Mesothelial cell of epicardium (in vitro differentiated cells): ENCODE measurements at places on chromosomes 1 and 21.
A peak's percentile ranks its signal among the peaks of the same experiment; 100 is the strongest.

- DNase-seq, result no peak
These were observed 1329.5 kb upstream of the B3GALT2 start for GRCh38 chr1:194515916-194516315.

GRCh38 chr21:24289539-24289938 lies 1317.7 kb downstream of the MRPL39 start:
- DNase-seq, result no peak

DNA sequence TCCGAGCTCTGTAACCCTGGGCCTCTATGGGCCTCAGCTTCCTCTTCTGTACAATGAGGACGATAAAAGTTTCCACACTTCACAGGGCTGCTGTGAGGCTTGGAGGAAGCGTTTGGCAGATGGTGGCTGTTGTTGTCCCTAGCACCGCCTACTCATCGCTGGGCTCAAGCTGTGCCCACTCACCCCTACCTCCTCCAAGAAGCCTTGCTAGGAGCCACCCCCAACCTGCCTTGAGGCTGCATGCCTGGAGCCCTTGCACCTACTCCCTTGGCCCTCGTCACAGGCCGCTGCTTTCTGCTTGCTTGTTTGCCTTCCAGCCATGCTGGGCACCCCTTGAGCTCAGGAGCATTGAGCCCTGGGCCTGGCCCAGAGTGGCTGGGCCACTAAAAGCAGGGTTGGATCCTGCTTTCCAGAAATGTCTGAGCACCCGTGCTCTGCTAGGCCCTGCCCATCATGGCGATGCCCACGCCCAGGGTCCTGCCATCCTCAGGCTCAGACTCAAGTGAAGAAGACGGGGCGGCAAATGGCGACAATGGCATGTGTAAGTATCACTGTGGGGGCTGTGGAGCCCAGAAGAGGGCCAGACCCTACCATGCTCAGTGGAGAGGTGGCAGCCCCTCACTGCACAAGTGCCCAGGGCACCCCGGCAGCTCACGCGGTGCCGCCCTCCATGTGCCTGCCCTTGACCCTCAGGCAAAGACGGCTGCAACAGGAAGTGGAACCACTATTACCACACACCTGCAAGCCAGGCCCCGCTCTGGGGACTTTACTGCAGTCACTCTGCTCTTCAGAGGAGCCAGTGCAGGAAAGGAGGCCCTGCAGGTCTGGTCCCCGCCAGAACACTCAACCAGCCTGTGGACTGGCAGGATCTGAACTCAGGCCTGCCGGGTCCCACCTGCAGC lies 9.5 kb downstream of the SH3BGRL3 start:
- DNase-seq, result no peak

DNA sequence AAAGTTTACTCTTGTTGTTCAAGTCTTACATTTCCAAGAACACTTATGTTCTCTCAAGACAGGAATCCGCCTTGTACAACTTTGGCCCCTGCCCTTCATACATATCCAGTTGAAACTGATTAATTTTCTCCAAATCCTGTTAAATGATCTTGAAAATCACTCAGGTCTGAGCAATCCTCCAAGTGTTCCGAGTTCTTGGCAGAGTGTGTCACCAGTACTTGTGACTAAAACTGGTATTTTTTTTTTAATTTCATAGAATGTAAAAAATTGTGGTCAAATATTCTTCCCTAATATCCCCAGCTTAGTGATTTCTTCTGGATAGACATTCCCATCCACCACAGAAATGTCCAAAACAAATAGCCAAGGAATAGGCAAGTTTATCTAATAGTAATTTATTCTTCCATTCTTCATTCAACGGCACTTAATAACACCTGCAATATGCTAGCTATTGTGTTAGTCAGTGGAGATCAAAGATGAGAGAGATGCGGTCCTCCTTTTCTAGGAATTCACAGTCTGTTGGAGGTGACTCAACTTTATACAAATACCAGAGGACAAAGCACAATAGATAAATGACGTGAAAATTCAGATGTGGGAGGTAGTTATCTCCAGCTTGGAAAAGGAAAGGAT lies 71.4 kb downstream of the DIRAS3 start:
- no peak for DNase-seq

GRCh38 chr1:235775246-235775860 lies 91.4 kb downstream of the LYST start:
- no peak for DNase-seq

GRCh38 chr1:226120398-226120797 lies 57.9 kb downstream of the H3-3A start:
- no peak for DNase-seq

GRCh38 chr1:168470901-168471431 lies 72.8 kb downstream of the XCL2 start:
- DNase-seq, result no peak

- no peak for DNase-seq
These were observed 15.2 kb downstream of the C21orf58 start for GRCh38 chr21:46308431-46308830.

DNA sequence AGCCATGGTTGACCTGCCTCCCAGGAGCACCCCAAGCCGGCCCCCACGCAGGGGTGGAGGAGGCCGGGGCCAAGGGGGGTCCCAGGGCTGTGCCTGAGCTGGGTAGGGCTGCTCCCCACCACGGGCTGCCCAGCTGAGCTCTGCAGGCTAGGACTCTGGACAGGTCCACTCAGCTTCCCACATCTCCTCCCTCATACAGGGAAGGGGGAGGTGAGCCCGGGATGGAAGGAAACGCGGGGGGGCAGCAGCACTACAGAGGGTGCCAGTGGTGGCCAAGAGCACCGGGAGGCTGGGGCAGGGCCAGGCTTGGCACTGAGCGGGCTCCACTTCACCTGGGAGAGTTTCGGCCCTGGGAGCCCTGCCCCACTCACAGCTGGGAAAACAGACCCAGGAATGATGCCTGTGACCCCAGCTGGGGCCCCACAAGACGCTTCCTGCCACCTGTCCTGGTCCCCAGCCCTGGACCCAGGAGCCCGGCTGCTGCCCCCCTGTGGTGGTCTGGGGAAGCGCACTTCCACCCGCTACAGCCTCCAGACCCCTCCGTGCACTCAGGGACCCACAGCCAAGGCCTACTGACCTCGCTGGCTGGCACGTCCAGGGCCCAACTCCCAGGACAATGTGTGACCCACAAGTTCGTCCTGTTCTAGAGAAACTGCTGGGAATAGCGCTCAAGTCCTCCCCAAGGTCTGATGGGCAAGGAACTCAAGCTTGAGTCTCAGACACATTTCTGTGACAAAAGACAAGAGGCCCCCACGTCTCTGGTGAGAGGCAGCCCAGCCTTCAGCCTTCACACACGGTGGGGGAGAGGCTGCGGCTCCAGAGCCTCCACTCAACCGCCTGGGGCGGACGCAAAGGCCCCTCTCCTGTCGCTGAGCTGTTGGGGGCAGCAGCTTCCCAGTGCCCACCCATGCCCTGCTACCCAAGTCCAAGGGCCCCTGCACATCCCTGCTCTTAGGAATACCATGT lies 3.0 kb downstream of the AURKAIP1 start:
- DNase-seq, result peak; percentile 88

DNA sequence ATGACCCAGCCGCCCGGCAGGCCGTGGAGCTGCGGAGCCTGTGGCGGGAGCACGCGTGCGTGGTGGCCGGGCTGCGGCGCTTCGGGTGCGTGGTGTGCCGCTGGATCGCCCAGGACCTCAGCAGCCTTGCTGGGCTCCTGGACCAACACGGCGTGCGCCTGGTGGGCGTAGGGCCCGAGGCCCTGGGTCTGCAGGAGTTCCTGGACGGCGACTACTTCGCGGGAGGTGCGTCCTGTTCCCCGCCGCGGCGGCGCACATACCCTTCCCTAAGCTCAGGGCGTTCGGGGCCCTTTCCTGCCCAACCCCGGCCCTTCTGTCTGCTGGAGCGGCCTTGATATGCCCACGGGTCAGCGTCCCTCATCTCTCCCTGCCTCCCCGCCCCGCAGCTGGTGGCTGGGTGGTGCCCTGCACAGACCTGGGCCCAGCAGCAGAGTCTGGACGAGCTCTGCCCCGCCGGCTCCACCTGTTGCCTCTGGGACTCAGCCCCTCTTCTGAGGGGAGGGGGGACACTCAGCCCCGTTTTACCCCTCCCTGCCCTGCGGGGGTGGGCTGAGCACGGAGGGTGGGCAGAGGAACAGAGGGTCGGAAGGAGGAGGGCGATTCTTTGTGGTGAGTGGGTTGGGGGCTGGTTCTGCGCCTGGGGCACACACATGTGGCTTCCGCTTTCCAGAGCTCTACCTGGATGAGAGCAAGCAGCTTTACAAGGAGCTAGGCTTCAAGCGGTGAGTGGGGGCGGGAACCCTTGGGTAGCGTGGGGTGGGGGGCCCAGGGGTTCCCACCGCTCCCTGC lies 688 bp downstream of the PRXL2B start:
- no peak for DNase-seq

DNA sequence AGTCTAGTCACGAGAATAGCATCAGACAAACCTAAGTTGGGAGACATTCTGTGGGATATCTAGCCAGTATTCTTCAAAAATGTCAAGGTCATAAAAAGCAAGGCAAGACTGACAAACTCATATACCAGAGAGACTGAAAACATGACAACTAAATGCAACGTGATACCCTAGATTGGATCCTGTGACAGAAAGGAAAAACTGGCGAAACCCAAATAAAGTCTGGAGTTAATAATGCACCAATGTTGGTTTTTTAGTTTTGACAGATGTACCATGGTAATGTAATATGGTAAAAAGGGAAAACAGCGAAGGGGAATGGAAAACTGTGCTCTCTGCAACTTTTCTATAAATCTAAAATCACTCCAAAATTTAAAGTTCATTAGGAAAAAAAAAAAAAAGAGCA lies 64.5 kb downstream of the EPS15 start:
- no peak for DNase-seq

- no peak for DNase-seq
These were observed 262.9 kb upstream of the PROX1 start for GRCh38 chr1:213724640-213725536.

- DNase-seq, result no peak
These were observed 9.4 kb upstream of the PIK3C2B start for GRCh38 chr1:204503913-204504519.

DNA sequence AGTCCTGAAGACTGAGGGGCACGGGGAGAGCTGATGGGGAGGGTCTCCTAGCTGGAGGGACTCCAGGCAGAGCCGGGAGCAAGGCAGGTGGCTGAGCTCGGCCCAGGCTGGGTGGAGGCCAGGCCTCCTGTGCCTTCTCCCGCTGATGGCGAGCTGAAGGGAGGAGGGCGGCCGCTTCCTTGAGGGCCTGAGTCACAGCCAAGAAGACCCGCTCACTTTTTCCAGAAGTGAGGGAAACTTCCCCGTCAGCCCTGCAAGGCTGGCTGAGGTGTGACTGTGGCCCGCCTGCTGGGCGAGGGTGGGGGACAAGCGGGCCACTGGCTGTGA lies 1.7 kb upstream of the VWA1 start:
- no peak for DNase-seq

DNA sequence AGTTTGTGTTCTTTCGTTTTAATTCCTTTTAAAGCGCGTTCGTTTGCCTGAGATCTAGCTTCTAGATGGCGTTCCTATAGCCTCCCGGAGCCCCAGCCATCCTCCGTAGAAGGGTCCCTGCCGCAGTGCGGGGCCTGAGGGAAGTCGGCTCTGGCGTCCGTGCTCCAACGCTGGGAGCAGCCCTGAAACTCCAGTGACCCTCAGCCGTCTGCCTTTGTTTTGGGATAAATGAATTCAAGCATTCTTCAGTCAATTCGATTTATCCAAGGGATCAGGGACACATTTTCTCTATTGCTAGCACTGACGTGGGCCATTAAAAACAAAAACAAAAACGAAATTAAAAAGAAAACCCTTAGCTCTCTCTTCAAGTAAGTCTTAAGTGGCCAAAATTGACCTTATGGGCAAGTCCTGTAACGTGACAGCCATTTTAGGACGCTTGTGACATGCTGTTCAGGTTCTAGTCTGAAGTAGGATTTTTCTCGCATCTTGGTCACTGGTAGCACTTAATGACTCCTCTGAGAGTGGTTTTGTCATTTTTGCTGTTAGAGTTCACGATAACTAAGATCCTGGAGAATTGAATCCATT lies 742 bp upstream of the HSPA13 start:
- DNase-seq, result no peak

- no peak for DNase-seq
These were observed 12.3 kb upstream of the RGS4 start for GRCh38 chr1:163056831-163057230.

DNA sequence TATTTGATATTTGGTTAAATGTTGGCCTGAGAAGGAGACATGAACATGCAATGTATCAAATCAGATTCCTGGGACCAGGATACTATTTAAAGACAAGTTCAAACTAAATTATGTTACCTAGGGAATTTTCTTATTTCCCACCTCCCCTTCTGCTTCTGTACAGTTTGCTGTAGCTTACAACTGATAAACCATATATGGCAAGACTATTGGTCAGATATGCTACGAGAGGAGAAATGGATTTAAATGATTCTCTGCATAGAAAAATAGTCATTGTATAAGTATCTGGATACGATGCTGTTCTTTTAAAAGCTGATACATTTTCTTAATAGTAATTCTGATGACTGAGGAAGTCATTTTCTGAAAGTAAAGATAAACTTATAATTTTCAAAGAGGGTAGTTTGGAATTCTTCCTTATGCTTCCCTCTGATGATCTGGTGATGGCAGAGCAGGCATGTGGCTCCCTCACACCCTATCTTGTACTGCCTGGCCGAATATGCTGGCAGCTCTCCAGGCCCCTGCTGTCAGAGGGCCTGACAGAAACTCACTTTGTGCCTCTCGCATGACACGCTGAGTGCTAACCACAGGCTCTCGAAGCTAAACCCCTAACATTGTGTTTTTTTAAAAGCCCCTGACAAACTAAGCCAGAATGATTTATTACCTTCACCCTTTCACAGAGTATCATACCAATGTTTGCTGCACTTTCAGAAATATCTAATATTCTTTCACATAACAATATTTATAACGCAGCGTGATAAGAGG lies 19.4 kb downstream of the RRP15 start:
- DNase-seq, result no peak

GRCh38 chr1:211643324-211644212 lies 31.9 kb downstream of the NEK2 start:
- DNase-seq, result peak; percentile 61

DNA sequence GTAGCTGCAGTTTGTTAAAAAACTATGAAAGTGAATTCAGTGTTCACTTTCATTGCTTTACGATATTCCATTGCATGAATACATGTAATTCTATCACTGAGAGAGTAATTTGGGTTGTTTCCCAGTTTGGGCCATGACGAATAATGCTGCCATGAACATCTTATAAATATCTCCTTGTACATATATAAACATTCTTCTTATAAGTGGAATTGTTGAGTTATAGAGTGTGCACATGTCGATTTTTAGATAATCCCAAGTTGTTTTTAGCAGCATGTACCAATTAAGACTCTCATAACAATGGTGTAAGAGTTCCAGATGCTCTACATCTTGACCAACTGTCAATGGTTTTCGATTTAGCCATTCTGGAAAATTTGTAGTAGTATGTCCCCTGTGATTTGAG lies 40.9 kb downstream of the ALG6 start:
- no peak for DNase-seq

- no peak for DNase-seq
These were observed 71.5 kb downstream of the RPS6KC1 start for GRCh38 chr1:213122514-213122929.

GRCh38 chr1:193308438-193308837 lies 122.0 kb upstream of the B3GALT2 start:
- DNase-seq, result no peak
